Right atrium auricular region (tissue), 2 donors: ENCODE measurements at places on chromosomes 7 and 10. TPM values are rescaled to one million over a fixed set of nuclear protein-coding genes. Genes with fewer than 3 reads are reported as not detected.

Gene IGFBP3
- total RNA-seq: 122 TPM

Gene EBF3
- 5.8 TPM for total RNA-seq

Gene EXOC6
- total RNA-seq: 7.0 TPM

DNA sequence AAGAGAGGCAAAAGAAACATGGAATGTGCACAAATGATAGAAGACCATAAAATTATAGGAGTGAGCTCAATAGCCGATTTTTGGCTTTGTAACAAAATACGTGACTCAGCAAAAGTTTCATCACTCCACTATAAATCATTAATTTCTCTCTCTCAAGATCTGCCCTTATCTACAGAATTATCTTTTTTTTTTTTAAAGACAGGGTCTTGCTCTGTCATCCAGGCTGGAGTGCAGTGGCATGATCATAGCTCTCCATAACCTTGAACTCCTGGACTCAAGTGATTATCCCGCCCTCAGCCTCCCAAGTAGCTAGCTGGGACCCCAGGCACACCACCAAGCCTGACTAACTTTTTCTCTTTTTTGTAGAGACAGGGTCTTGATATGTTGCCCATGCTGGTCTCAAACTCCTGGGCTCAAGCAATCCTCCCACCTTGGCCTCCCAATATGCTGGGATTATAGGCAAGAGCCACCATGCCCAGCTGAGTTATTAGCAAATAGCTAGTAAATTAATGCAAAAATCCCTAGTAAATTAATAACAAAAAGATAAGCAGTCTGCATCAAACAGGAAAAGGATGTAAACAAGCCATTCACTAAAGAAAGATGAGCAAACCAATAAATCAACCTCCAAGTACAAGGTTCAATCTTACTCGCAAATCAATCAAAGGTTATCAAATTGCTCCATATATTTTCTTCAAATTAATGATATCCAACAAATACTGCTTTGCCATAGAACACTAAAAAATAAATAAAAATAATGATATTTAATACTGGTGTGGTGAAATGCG is 450.7 kb downstream of the PARD3 start:
- H3K4me3 ChIP-seq: no peak overlapping the region
- no peak for DNase-seq
- no peak overlapping the region for H3K27ac ChIP-seq
- H3K27me3 ChIP-seq: no peaks in the 10 kb centered on the region

DNA sequence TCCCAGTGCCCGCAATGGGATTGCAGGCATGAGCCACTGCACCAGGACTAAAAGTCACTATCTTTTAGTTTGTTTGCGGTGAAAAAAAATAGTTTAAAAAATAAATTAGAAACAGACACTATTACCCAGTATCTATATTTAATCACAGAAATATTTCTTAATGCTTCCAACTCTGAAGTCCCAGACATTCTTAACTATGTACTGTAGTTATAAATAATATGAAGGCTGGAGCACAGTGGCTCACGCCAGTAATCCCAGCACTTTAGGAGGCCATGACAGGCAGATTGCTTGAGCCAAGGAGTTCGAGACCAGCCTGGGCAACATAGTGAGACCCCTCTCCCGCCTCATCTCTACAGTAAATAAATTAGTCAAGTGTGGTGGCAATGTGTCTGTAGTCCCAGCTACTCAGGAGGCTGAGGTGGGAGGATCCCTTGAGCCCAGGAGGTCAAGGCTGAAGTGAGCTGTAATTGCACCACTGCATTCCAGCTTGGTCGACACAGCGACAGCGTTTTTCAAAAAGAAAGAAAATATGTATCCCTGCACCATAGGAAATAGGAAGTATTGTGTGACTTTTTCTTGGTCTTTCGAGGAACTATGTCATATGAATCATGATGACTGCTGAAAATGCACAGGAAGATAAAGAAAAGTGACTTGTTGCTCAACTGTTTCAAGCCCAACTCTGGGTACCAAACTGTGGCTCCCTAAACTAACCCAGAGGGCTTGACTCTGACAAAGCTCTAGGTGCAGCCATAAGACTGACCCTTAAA is 74.9 kb upstream of the STEAP1B start:
- no peaks in the 10 kb centered on the region for H3K27me3 ChIP-seq
- peaks cover 15% of the 10 kb centered on the region for H3K4me1 ChIP-seq
- no peak overlapping the region for H3K27ac ChIP-seq
- H3K4me3 ChIP-seq: no peak overlapping the region
- H3K36me3 ChIP-seq: peaks cover 4% of the 10 kb centered on the region

DNA sequence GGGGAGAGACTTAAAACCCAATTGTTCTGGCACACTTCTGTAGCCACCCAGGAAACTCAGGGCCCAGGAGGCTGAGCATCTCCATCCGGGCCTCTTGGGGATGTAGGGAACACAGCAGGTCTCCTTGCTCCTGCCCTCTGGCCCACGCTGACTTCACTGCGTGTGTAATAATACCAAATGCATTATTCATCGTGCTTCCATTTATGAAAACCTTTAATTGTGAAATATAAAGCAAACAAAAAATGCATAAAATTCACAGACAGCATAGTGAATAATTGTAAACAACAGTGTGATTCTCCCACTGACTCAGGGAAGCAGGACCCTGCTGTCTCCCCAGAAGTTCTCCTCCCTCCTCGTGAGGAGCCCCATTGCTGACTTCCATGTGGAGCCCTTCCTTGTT is 70.3 kb upstream of the SHH start:
- no peaks in the 10 kb centered on the region for H3K36me3 ChIP-seq
- H3K4me3 ChIP-seq: no peak overlapping the region
- DNase-seq: no peak
- no peaks in the 10 kb centered on the region for H3K4me1 ChIP-seq
- no peaks in the 10 kb centered on the region for H3K27me3 ChIP-seq

DNA sequence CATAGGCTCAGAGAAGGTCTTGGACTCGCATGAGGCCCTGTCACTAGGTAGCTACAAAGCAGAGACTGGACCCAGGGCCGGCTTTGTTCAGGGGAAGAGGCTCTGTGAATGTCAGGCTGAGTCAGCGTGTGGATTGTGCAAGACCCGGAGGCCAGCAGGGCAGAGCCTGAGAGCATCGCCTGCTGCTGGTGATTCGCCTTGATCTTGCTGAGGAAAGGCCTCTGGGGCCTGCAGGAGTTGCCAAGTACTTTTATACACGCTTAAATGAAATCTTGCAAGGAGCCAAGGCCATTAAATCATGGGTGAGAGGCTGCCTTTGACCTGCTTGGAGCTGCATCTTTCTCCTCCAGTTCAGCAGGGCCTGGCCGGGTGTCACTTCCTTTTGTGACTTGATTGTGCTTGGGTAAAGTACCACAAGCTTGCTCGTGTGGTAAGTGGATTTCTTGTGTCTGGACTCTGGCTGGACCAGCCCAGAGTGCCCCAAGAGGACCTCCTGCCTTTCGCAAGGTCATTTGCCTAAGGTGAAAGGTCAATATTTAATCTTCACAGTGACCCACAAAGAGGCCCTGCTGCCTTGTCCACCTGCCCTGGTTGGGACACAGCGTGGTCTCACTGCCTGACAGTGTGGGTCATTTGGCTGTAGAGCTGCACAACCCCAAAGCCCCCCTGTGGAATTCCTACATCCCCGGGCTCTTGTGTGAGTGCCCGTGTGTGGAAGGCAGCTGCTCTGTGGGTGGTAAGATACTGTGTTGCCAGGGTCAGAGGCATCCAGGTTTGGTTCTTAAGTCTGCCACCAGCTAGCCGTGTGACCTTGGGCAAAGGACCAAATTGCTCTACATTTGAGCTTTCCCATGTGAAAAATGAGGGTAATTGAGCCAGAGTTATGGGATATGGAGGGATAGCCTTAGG is 38.6 kb upstream of the SH2D4B start:
- H3K4me1 ChIP-seq: no peaks in the 10 kb centered on the region
- peak overlapping the region; percentile 80 for H3K27ac ChIP-seq
- H3K36me3 ChIP-seq: no peaks in the 10 kb centered on the region
- no peak overlapping the region for H3K4me3 ChIP-seq
- DNase-seq: peak; percentile 97
- H3K27me3 ChIP-seq: no peaks in the 10 kb centered on the region

- no peak overlapping the region for H3K4me3 ChIP-seq
- H3K27me3 ChIP-seq: no peaks in the 10 kb centered on the region
- H3K36me3 ChIP-seq: no peaks in the 10 kb centered on the region
- peaks cover 11% of the 10 kb centered on the region for H3K4me1 ChIP-seq
- H3K27ac ChIP-seq: no peak overlapping the region
- DNase-seq: no peak
Measured at GRCh38 chr10:22133749-22134624, 83.8 kb downstream of the EBLN1 start.

DNA sequence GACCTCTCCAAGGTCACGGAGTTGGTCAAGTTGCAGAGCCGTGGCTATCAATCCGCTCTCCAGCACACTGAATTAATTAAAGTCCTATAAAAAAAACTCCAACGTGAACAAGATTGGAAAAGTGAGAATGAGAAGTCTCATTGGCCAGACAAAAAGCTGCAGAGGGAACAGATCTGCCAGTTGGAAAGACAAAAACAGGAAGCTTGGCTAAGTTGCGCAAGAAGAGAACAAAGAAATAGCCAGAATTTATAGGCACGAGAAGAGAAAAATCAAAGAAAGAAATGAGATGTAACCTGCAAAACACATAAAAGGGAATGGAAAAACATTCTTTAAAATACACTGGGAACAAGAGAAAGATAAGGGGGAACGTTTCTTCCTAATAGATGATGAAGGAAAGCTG is 45.7 kb upstream of the CRTAC1 start:
- no peak for DNase-seq
- H3K4me1 ChIP-seq: no peaks in the 10 kb centered on the region
- H3K36me3 ChIP-seq: no peaks in the 10 kb centered on the region
- no peak overlapping the region for H3K4me3 ChIP-seq
